Tongue (tissue), 3 donors: ENCODE measurements at places on chromosomes 5 and 9. TPM values are rescaled to one million over a fixed set of nuclear protein-coding genes. Genes with fewer than 3 reads are reported as not detected.

DNA sequence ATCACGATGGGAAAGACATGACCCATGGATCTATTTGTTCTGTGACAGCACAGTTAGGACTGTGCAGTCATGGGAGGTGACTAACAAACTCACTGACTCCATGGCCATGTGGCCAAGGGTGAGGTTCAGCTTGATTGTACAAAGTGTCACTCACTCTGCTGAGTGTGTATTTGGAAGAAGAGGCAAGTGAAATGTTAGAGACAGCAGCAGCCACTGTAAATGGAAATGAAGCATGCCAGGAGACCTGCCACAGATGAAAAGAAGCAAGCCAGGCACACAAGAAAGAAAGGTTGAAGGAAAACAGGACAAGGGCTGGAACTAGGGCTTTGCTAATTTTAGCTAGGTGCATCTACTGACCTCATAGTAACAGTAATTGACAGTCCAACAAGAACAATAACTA lies 42.7 kb upstream of the PALM2AKAP2 start:
- peak; percentile 8 for DNase-seq

DNA sequence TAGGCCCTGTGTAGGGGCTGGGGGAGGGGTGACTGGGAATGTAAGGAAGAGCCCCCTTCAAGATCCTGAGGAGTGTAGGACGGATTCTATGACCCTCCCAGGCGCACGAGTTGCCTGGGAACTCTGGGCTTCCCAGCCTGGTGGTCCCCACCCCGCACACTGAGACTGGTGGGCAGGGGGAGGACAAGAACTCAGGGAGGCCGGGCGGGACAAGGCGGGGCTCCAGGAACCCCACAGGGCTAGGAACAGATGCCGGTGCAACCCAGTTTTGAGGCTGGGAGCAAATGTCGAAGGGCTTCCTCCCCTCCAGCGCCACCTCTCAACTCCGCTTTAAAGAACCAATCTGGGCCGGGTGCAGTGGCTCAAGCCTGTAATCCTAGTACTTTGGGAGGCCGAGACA lies 1.3 kb upstream of the VDAC1 start:
- no peak for DNase-seq

DNA sequence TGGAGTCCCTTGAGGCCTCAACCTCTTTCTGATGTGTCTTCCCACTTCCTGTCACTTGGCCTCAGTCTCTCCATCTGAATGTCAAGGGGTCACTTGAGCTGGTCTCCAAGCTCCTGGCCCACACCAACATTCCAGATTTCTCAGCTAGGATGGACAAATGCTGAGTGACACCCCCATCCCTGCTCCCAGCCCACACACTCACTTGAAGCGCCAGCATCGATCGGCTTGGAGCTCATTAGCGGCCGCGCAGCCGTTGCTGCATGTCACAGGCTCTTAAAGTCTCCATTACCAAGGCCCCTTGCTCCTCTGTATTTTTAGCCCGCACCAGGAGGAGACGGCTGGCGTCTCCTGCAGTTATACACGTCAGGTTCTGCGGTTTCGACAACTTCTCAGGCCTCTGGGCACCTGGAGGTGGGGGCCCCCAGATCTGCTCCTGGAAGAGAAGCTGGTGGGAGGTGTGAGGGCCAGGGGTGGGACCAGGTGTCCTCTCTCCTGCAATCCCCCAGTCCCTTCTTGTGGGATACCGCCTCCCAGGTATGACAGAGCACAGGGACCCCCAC lies 33.4 kb upstream of the ARAP3 start:
- DNase-seq, result no peak

GRCh38 chr5:87354496-87354895 lies 58.2 kb downstream of the CCNH start:
- no peak for DNase-seq

DNA sequence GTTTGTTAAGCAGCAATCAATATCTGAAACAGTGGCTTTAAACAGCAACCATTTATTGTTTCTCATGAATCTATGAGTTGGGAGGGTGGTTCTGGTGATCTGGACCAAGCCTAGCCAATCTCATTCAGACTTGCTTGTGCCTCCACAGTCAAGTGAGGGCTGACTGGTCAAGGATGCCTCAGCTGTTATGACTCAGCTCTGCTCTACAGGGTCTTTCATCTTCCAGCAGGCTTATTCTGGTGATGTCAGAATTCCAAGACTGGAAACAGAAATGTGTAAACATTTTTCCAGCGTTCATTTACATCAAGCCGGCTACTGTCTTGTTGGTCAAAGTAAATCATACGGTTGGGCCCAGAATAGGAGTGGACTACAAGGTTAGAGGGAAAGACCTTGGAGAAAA lies 2.5 kb upstream of the PIP5K1B start:
- DNase-seq, result no peak

- peak; percentile 11 for DNase-seq
These were observed 98.4 kb upstream of the GDNF start for GRCh38 chr5:37938076-37938852.

DNA sequence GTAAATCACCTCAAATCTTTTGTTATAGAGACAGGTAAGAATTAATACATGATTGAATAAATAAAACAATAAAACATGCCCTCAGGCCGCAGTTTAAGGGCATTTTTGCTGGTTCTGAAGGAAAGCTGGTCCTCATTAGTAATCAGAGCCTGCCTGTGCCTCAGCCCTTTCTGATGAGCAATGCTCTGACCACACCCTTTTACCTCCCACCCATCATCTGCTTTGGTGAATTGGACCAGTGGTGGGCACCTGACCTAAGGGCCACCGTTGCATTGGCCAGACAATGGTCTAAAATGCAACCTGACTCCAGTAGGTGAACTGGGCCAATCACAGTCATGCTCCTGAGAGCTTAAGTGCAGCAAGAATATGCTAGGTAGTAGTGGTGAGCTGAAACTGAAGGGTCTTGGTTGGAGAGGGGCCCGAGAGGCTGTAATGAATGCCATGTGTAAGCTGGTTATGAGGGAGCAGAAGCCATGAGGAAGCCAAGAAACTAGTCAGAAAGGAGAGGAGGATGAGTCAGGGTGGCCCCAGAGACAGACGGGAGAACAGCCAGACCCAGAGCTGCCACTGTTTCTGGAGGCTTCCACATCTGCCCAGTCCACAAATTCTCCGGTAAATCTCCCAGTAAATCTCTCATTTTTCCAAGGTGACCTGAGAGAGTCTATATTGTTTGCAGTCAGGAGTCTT lies 45.5 kb upstream of the ZSWIM6 start:
- no peak for DNase-seq

GRCh38 chr9:137078701-137079400 lies 1.5 kb downstream of the UAP1L1 start:
- no peak for DNase-seq

DNA sequence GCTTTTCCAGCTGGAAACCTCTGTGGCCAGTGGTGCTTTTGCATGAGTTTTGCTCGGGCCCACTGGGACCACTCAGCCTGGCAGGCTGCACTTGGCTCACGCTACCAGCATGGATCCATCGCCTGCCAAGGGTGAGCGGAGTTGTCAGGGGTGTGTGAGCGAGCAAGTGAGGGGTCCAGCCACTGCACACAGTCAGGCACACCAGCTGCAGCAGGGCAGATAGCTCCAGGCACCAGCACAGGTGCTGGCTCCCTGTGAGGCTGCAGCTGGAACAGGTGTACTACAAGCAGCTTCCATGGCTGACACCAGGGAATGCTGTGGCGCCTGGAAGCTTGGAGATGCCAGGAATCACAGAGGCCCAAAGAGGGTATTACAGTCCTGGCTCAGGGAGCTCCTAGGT lies 391.2 kb upstream of the SGCD start:
- DNase-seq, result peak; percentile 22

- DNase-seq, result no peak
These were observed 105.1 kb downstream of the LMNB1 start for GRCh38 chr5:126881821-126882600.

DNA sequence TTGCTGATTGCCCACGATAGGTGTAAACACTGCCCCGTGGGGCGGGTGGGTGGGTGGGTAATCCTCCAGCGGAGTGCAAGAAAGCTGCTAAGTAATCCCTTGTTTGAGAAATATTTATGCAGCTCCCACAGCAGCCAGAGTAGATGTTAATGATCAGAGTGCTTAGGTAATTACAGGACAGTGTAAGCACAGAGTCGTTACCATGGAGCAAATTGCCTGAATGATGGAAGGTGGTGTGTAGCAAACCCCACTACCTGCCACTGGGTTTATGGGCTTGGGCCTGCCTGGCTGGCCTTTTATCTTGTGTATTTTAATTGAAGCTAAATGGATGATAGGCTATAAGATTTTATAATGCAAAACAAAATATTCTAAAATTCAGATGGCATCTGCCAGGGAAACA lies 110.0 kb downstream of the COL5A1 start:
- no peak for DNase-seq

GRCh38 chr5:132495667-132496190 lies 5.2 kb upstream of the IRF1 start:
- DNase-seq, result peak; percentile 81

DNA sequence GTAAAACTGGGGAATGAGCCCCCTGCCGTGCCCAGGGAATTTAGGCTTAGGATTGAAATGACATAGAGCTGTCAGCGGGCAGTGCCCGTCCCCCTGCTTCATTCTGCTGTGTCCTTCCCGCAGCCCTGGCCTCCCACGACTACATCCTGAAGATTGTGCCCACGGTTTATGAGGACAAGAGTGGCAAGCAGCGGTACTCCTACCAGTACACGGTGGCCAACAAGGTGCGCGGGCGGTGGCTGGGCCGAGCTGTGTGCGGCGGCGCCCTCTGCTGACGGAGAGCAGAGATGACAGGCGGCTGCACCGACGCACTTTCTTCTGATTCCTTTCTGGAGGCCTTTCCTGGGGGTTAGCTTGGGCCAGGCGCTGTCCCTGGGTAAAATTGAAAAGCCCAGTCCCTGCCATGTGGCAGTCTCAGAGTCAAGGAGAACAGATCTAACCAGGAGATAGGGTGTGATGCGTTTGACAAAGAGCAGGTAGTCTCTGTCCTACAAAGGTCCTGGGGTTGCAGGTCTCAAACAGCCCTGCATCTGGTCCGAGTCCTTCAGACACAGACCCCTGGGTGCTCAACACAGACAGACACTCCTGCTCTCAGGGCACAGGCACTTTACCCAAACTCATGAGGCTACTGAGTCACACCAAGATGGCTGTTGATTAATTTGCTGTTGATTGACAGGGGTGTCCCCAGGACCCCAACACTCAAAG lies 26.8 kb upstream of the RPL26L1 start:
- DNase-seq, result peak; percentile 79

- DNase-seq, result no peak
These were observed 84.5 kb downstream of the FGF1 start for GRCh38 chr5:142601432-142601831.

- DNase-seq, result no peak
These were observed 44.9 kb upstream of the MAN2A1 start for GRCh38 chr5:109644829-109645228.

DNA sequence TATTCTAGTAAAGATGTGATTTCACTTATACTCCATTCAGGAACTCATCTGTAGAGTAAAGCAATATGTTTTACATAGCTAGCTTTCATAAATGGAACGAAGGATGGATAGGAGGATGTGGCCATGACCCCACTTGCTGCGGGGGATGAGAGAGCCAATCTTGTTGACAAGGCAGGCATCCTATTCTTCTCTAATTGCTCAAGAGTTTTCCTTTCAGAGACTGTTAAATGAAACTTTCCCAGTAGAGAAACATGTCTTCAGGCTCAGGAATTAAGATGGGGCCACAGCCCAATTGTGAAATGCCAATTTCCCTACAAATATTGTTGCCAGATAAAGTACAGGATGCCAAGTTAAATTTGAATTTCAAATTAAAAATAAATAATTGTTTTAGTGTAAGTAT lies 196.2 kb upstream of the TUT7 start:
- DNase-seq, result no peak

DNA sequence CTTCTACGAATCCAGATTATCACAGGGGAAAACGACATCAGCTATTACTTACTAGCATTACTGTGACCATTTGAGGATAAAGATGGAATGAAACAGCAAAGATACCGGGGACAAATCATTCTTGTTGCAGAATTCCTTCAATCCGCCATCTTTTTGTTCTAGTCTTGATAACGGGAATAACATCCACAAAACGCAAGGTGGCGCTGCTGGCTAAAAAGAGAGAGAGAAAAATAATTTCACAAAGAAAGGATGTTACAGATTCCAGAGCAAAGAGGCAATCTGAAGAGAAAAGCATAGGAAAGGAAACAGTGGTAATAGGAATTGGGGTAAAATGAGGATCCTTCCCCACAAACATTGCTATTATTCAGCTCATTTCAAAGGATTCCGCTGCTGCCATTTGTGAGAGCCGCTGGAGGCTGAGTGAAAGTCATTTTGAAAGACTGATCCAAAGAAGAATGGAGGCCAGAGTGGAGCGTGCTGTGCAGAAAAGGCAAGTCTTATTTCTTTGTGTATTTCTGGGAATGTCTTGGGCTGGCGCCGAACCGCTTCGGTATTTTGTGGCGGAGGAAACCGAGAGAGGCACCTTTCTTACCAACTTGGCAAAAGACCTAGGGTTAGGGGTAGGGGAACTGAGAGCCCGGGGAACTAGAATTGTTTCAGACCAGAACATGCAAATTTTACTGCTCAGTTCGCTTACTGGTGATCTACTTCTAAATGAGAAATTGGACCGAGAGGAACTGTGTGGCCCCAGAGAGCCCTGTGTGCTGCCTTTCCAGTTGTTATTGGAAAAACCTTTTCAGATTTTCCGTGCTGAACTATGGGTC lies at the start of gene PCDHB7:
PCDHB7 (plus strand) TSS at position 264 of the 824 bp plus-strand sequence; CDS start at position 456, 192 bp downstream.
- peak; percentile 54 for DNase-seq

GRCh38 chr9:92527832-92528521 lies 7.8 kb downstream of the ECM2 start:
- DNase-seq, result no peak

GRCh38 chr9:99666571-99666970 lies 155.1 kb upstream of the NR4A3 start:
- no peak for DNase-seq

DNA sequence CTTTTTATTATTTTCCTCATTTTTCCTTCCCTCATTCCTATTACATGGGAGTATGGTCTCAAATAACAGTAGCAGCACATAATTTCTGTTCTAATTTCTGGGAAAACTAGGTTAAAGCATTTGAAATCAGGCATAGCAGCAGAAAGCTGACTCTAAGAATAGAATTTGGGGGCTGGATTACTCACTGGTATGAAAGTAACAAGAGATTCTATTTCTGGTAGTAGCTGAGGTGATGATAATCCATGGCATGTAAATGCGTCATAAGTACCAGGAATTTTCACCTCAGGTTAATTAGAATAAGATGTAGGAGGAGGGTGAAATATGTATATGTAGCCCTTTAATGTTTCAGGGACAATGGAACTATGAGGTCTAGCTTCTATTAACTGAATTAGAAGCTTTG lies 662.0 kb downstream of the PTPRD start:
- no peak for DNase-seq

DNA sequence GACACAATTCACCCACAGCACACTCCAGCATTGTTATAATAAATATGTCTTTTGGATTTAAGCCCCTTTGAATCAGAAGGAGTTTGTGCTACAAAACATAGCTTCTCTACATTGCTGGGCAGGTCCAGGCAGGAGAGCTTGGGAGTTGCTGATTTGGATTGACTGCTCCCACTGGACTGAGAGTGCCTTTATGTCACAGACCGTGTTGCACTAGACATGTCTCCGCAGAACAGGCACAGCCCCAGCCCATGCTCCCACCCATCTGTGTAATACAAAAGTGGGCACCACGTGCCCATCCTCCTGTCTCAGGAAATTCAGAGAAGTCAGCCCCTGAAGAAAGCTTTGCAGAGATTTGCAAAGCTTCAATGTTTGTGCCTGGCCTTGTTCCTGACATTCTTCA lies 117.1 kb downstream of the MED10 start:
- DNase-seq, result peak; percentile 49

CYLC2 gene
- total RNA-seq, result not detected

FASTKD3 gene
- 14.7 TPM for total RNA-seq

SPINK6 gene
- total RNA-seq, result not detected

IFNK gene
- not detected for total RNA-seq

CCL28 gene
- 13.0 TPM for total RNA-seq

UNC13B gene
- 33.0 TPM for total RNA-seq

TICAM2 gene
- 4.0 TPM for total RNA-seq

MOB3B gene
- 4.2 TPM for total RNA-seq
